ENCODE measurements at places on chromosomes 5 and 9.

DNA sequence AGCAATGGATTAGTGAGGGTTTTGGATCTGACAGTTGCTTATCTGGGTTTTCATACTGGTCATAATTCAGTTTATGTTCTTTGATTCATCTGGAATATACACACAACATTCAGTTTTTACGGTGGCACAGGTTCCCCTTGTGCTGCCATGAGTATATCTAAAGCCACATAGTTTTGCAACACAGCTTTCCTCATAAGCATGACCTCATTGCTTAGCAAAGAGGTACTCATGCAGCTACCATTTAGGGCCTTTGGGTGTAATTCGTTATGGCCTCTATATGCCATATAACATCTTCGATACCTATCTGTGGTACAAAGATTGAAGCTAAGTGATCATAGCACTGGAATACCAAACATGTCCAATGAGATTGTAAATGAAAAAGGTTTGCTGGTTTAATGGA lies 2.9 kb upstream of the RBM22 start:
- DNase-seq, result no peak

DNA sequence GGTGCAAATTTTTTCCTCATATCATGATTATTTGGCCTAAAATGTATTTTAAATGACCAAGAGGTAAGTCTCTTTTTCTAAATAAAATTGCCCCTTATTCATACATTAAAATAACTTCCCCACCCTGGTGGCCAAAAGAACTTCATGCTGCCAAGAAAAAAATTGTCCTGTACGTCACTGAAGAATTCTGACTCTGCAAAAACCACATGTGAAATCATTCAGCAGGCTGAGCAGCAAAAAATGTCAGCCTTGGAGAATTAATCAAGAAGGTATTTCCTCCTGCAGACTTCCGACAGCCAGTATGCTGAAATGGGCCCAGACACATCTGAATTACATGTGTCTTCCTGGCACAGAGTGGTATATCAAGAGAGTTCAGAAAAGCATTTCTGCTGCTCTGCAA lies 94.6 kb upstream of the HMHB1 start:
- peak; percentile 12 for DNase-seq

- no peak for DNase-seq
Observed at GRCh38 chr5:175477440-175477839, 920 bp upstream of the SFXN1 start.

- no peak for DNase-seq
Observed at GRCh38 chr5:159965031-159965837, 43.7 kb upstream of the TTC1 start.

DNA sequence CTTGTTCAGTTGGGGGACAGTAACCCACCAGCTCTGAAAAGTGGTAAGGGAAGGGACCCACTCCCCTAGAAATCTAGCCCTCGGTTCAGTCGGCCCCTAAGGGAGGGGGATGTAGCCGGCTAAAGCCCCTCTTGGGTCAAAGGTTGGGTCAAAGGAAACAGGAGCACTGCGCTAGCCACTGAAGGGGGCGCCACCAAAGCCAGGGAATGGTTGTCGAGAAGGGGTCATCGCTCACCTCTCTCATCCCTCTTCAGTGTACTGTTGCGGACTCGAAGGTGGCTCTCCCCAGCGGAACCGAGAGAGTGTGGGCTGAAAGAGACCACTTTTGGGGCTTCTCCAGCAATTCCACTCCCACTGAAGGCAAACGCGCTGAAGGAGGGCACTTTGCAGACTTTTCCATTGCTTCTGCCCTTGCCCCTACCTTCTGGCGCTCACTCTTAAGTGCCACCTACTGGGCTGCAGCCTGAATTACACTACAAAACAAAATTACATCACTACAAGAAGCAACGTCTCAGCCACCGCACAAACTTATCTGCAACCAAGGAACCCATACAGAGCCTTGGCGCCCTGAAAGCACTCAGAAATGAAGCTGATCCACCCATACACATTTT lies 396.9 kb downstream of the PDE4D start:
- DNase-seq, result no peak

DNA sequence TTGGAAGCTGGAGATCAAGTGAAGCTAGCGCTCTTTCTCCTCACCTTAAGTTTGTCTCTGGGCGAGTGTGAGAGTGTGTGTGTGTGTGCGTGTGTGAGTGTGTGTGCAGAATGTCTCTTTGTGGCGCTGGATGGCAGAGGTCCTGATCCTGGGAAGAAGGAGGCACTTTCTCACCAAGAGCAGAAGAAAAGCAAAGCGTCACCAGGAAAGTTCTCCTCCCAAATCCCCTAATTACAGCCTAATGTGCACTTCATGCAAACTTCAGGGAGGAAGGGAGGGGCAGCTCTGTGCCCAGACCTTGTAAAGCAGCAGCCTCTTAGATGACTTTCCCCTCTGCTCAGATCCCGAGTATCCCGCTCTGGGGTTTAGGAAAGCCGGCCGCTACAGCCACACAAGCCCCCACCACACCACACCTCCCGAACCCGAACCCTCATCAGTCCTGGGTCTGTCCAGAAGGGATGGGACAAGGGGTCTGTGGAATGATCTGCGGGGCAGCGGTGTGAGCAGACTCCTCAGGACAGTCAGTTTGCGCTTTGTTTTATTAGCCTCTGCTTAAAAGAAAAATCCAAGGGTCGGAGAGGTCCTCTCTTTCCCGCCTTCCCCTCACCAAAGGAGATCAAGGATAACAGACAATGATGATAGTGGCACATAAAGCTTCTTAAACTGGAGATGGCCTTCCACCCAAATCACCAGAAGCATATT lies at the start of gene HAPLN1:
Gene HAPLN1 (minus strand): TSS at position 20 of the 702 bp plus-strand sequence. CDS start 47,332 bp downstream, outside the sequence.
- peak; percentile 27 for DNase-seq

- no peak for DNase-seq
Observed at GRCh38 chr5:131854134-131854533, 57.3 kb upstream of the FNIP1 start.

- DNase-seq, result no peak
Observed at GRCh38 chr5:170301149-170301548, 3.6 kb upstream of the LCP2 start.

GRCh38 chr9:94080249-94080648 lies 4.0 kb upstream of the PTPDC1 start:
- DNase-seq, result no peak

GRCh38 chr9:15640121-15640520 lies 87.3 kb downstream of the CCDC171 start:
- no peak for DNase-seq

DNA sequence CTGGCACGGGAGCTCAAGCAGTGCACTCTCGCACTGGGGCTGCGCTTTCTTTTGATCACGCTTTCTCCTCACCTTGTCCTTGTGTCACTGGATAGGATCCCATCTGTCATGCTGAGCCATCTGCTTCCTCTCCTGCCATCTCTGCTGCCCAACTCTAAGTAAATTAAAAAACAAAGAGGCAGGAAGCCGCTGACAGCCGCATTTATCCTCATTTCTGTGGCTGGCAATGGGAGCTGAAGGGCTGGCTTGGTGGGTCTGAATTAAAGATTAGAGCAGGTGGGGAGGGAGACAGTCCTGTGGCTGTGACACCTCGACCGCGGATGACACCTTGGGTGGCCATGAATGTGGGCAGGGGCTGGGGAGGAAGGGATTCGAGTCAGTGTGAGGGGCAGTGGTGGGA lies 159.2 kb upstream of the ALDH1B1 start:
- DNase-seq, result no peak

DNA sequence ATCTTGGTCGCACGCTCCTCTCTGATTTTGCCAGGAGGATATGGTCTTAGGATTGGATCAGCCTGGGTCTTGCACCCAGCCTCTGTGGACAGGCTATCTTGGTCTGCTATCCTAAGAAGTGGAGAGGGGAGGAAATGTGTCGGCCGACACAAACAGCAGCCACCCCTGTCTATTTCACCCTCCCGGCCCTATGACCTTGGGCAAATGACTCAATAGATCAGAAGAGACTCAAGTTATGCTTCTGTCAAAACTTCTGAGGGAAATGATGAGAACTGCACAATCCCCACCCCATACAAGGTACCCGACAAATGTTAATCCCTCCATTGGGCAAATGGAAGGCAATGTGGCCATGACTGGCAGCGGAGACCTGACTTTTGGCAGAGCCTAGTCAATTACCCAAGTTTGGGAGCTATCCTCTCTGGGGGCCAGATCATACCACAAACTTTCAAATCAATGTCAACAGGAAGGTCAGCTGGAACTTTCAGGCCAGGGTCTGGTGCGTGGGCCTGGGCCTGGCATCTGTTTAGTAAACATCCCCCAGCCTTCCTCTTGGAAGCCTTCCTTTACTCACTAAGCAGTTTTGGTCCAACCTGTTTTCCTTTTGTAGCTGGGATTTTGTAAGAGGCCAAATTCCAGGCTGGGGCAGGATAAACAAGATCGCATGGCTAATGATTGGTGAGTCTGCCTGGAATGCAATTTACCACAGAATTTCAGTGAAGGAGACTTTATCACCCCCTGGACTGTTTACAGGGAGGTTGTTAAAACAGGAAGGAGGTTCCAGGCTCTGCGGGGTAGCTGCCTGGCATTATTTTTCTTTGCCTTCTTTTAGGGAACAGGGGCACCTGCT lies 64.2 kb upstream of the CPEB4 start:
- peak; percentile 85 for DNase-seq

- DNase-seq, result no peak
Observed at GRCh38 chr9:93387791-93388190, 63.7 kb upstream of the FAM120A start.

- DNase-seq, result no peak
Observed at GRCh38 chr9:35816708-35817107, 1.9 kb upstream of the HINT2 start.

DNA sequence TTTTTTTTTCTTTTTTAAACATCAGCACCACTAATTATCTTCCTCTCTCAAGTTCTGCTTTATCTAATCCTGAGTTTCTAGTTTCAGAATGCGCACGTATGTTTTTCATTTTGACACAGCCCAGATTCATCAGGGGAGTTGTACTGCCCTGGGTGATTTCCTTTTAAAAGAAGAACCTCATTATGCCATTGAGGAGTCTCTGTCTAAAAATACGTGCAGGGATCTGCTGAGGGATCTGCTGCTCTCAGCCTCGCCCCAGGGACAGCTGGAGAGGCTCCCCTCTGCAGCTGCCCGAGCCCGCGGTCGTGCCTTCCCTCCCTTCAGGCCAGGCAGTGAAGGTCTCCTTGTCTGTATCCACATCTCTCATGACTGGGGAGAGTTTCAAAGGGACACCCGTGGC lies 273.1 kb downstream of the ARHGEF28 start:
- DNase-seq, result no peak

- DNase-seq, result no peak
Observed at GRCh38 chr5:78557601-78558000, 91.0 kb downstream of the LHFPL2 start.

DNA sequence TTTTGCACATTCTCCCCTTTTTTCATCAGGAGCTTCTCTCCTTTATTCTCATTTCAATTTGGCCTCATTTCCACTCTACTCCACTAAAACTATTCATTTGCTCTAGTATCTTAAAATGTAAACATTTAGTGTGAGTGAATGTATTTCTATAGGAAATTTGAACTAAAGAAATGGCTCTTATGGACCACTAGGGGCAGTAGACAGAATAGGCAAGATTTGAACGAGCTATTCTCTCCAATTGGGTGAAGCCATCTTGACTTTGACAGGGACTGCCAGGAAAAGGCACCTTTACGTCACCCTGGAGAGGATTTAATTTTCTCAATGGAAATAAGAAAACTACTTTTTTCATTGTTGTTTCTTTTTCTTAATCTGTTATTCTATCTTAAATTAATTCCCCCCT lies 666.3 kb downstream of the DNAH5 start:
- DNase-seq, result no peak

- DNase-seq, result no peak
Observed at GRCh38 chr5:111865356-111865755, 108.4 kb upstream of the NREP start.

DNA sequence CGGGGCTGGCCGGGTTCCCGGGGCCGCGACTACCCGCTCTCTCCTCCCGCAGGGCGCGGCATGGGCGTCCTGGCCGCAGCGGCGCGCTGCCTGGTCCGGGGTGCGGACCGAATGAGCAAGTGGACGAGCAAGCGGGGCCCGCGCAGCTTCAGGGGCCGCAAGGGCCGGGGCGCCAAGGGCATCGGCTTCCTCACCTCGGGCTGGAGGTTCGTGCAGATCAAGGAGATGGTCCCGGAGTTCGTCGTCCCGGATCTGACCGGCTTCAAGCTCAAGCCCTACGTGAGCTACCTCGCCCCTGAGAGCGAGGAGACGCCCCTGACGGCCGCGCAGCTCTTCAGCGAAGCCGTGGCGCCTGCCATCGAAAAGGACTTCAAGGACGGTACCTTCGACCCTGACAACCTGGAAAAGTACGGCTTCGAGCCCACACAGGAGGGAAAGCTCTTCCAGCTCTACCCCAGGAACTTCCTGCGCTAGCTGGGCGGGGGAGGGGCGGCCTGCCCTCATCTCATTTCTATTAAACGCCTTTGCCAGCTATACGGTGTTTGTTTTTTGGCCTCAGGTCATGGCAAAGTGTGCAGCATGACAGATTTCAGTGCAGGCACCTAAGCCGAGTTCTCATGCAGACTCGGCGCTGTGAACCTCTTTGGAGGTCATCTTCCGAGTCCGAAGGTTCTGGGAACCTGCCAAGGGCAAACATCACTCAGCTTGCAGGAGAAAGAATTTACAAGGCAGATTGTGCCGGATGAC lies 516 bp downstream of the MRPL41 start:
- DNase-seq, result peak; percentile 76

DNA sequence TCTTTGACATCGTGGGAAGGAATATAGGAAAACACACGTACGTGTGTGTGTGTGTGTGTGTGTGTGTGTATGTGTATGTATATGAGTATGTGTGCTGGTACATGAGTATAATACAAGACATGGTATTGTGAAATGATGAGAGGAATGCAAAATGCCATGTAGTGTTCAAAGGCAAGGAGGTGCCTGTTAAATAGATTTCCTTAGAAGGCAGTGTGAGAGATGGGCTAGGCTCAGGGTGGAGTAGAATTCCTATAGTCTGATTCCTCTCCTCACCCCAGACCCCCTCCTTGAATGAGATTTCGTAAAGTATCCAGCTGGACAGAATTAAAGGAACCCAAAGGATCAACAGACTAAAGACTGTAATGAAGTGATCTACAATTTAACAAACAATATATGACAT lies 11.1 kb downstream of the GPR21 start:
- no peak for DNase-seq

- no peak for DNase-seq
Observed at GRCh38 chr5:120452471-120452870, 11.6 kb upstream of the PRR16 start.

GRCh38 chr9:95627802-95628201 lies 111.0 kb upstream of the PTCH1 start:
- DNase-seq, result peak; percentile 61

- DNase-seq, result no peak
Observed at GRCh38 chr5:127389601-127390000, 99.0 kb downstream of the MEGF10 start.

DNA sequence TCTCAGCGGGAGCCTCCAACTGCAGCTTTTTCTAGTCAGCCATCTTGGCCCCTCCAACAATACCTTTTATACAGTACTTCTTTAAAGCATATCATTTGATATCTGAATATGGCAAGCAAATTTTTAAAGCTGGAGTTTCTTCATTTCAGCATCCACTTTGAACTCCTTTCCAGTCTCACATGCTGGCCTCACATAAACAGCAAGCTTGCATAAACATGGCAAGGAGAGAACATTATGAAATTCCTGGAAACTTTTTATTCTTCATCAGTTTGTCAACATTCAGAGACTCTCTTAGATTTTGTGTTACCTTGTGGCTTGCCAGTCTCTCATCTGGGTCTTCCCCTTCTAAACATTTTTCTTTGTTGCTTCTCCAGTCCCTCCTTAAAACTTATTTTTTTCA lies 745.3 kb downstream of the NR2F1-AS1 start:
- no peak for DNase-seq
